ENCODE measurements at places on chromosomes 12 and 14.

DNA sequence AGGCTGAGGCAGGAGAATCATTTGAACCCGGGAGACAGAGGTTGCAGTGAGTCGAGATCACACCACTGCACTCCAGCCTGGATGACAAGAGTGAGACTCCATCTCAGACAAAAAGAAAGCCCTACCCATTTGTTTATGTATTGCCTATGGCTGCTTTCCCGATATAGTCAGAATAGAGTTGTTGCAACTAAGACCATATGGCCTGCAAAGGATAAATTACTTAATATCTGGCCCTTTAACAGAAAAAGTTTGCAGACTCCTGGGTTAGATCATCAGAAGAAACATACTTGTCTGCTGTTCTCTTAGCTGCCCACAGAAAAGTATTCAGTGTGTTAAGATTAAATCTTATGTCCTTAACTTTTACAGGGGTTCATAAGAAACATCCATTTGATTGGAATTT is 122.4 kb upstream of the VASH1 start:
- DNase-seq: no peak

GRCh38 chr12:2609020-2609419 is 185.8 kb upstream of the FKBP4 start:
- no peak for DNase-seq

GRCh38 chr14:101490771-101491170 is 70.5 kb upstream of the DIO3 start:
- DNase-seq: no peak

GRCh38 chr12:129559776-129560175 is 344.0 kb downstream of the TMEM132D start:
- DNase-seq: no peak

- no peak for DNase-seq
These were observed 44.1 kb downstream of the NIN start for GRCh38 chr14:50786751-50787464.

DNA sequence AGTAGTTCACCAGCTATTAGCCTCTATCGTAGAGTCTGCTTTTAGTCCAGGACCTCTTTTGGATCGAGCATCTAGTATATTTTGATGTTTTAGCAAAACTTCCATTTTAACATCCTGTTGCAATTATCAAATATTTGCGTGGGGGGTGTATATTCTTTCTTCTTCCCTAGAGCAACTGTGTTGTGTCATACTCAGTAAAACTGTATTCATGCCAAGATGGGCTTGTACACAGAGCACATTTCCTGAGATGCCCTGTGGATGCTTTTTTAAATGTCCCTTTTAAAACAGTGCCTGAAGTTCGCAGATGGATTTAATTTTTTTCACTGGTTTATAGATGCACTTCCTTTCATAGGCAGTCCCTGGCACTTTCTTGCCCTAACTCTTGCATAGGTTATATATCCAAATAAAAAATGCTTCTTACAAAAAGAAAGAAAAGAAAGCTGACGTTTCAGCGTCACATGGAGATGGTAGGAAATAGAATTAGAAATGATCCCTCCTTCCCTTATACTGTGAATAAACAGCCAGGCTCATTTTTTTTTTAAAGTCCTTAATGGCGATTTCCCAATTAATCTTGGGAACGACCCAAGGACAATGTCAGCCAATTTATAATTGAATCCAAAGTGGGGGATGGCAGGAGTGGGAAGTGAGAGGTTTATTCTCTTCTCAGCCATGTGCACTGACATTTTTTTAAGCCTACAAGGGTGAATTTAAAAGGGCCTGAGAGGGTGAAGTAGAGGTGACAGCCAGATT is 247.0 kb downstream of the SLC41A2 start:
- DNase-seq: no peak

DNA sequence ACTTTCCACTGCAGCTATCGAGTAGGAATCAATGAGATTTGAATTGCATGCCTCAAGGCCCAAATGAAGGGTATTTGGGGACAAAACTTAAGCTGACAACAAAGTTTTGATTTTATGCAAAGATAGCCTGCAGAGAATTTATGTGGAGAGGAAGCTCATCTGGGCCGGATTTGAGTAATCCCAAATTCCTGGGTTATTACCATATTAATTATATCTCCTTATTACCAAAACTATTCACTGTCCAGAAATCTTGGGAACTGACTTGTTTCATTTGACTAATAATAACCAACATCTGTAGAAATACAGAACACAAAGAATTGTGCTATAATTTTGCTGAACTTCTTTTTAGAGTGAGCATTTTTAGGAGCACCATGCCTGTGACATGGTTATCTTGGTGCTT is 70.4 kb downstream of the KITLG start:
- no peak for DNase-seq

DNA sequence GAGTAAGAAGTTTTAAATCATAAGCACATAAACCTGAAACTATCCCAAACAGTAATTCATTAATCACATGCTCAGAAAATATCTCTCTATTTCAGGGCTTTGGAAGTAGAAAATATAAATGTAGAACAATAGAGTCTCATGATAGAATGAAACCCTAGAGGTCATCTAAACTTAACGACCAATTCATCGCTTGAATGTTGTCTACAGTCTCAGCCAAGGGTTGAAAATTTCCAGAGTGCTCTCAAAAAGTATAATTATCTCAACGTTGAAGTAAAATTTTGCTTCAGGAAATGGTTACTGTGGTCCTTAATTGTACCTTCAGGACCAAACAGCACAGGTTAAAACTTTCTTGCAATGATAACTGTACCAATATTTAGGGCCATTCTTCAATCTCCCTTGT is 1053.6 kb upstream of the SEL1L start:
- no peak for DNase-seq

GRCh38 chr12:97854477-97854876 is 391.9 kb downstream of the RMST start:
- no peak for DNase-seq

DNA sequence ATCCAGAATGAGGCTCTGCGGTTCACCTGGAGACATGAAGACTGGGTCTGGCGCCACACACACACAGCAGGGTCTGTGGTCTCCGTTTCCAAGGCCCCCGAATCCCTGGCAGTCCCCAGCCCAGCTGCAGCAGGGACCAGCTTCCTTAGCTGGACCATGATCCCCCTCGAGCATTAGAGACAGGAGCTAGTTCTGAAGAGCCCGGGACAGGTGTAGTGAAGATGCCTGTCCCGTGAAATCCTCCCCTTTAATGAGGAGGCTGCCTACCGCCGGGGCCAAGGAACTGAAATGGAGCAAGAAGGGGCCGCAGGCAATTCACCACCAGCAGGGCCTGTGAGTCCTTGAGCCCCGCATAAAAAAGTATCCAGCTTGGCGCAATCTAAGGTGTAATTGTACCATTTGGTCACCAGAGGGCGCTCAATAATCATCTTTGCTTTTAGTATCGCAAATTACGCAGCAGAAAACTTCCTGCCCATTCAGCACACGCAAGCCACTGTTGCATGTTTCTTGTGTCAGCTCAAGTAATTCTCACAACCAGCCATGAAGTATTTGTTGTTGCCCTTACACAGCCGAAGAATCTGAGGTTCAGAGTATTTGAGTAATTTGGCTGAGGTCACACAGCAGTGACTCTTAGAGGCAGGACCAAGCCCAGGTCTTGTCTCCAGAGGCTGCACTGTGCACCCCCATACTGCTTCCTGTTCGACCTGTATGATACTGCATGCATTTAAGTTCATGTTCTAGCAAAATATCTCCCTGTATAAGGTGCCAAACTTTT is 54.3 kb upstream of the PPP2R5C start:
- DNase-seq: no peak

- no peak for DNase-seq
These were observed 52.6 kb downstream of the CATSPERB start for GRCh38 chr14:91679273-91679672.

Data from stimulated activated CD8-positive, alpha-beta memory T cell treated with anti-CD3 and anti-CD28 coated beads, Interleukin-4, amount 100 ng/mL, for 4 hours (primary cell).